A549 (cell line): ENCODE measurements at places on chromosomes 7 and 10.

DNA sequence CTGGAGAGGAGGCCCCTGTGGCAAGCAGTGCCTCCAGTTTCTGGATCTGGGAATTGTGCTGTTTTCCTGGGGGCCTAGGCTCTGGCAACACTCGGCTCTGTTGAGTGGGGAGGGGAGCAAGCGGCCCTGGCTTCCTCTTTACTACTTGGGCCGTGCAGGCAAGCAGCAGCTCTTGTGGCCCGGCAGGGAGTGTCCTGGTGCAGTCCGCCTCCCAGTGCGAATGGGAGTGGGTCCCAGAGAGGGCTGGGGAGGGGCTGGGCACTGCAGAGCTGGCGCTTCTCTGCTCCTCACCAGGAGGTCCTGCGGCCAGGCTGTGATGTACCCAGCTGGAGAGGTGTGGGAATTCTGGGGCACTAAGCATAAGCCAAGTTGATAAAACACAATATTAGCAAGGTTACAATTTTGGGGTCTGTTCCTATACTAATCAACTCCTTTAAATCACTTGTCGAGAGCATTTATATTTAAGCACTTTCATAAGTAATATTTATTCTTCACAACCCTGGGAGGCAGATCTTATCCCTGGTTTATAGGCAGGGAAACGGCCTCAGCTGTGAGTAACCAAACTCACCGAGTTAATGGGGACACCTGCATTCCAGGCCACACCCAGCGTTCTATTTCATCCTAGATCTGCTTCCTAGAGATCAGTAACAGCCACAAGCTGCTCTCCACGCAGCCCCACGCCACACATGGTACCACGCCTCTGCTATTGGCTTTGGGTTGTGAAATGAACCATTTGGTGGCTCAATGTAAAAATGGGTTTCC, 183.4 kb upstream of the PLXNA4 start:
- no peak for DNase-seq

GRCh38 chr10:29857843-29858701, 201.3 kb downstream of the JCAD start:
- DNase-seq: peak; percentile 75

GRCh38 chr10:71235808-71236207, 23.4 kb downstream of the UNC5B start:
- DNase-seq: no peak

- no peak for DNase-seq
These were observed 972.5 kb downstream of the LRMDA start for GRCh38 chr10:76403912-76404311.

DNA sequence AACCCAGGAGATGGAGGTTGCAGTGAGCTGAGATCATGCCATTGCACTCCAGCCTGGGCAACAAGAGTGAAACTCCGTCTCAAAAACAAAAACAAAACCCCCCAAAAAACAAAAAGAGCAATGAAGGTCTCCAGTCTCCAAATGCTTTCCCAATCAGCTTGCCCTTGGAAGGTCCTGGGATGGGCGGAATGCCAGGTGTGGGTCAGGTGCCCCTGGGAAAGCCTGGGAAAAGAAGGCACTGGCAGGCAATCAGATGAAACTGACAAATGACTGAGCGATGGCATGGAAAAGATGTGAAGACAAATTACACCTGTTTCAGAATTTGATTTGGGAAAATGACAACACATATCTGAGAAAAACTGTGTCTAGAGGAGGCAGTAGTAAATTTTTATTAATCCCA, 210.4 kb upstream of the IMMP2L start:
- no peak for DNase-seq

- no peak for DNase-seq
These were observed 10.3 kb upstream of the ZNF273 start for GRCh38 chr7:64892666-64893309.

- no peak for DNase-seq
These were observed 50.0 kb downstream of the CALD1 start for GRCh38 chr7:134829380-134829986.

DNA sequence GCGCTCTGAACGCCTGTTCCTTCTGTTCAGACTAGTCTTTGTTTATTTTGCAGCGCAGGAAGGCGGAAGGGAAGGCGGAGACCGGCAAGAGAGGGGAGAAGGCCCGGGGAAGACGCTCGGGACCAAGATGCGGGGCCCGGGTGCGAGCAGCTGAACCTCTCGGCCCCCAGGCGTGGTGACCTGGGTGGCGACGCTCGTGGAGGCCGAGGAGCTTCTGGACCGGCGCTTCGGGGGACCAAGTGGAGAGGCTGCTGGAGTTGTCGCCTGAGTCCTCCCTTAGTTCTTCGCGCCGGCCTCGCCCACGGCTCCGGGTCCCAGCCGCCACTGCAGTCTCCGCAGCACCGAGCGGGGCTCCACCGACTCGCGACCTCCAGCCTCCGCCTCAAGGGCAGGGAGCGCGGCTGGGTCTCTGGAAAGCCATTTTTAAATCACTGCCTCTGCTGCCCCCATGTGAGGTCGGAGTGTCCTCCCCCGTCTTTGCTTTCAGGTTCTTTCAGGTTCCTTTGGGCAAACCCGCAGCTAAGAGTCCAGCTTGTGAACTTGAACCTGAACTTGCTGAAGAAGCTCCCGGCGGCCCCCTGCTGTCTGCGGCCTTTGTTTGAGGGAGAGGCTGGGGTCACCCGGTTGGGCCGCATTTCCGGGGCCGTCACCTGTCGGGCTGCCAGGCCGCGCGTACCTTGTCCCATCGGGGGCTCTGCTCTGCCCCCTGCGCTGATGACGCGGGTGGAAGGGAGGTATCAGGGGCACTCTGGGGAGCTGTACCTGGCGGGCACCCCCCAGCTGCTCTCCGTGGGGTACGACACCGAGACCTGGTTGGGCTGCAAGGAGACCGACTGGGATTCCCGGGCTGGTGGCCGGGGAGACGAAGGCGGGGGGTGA, 136.0 kb downstream of the KIF20B start:
- no peak for DNase-seq

- DNase-seq: no peak
These were observed 249.1 kb downstream of the KCND2 start for GRCh38 chr7:120521761-120522737.
